Adrenal gland (tissue), 19 donors: ENCODE measurements at places on chromosomes 13 and 19. TPM values are rescaled to one million over a fixed set of nuclear protein-coding genes. Genes with fewer than 3 reads are reported as not detected.

PSG1 gene
- not detected for total RNA-seq

CBY2 gene
- not detected for total RNA-seq

CRX gene
- total RNA-seq: not detected

DNA sequence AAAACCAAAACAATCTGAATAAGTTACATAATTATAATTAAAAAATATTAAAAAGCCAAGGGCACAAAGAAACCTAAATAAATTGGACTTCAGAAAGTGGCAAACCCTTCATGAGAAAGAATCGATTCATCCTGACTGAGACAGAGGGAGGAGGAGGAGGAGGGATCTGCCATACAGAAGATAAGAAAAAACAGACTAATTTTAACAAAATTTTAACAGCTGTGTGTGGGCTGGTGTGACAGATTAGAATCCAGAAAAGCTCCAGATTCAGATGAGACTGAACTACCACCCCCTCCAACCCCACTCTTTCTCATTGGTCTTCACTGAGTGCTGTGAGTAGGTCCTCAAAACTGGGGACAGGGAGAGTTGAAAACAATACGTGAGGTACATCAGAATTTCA lies 111.5 kb upstream of the HTR2A start:
- H3K27ac ChIP-seq: no peak overlapping the region
- H3K4me1 ChIP-seq: no peaks in the 10 kb centered on the region
- DNase-seq: no peak
- H3K36me3 ChIP-seq: no peaks in the 10 kb centered on the region

GRCh38 chr19:6056801-6057650 lies 53.3 kb downstream of the RFX2 start:
- peak overlapping the region; percentile 93 for H3K27ac ChIP-seq
- peak; percentile 84 for DNase-seq
- peak overlapping the region; percentile 26 for H3K4me3 ChIP-seq
- H3K36me3 ChIP-seq: no peaks in the 10 kb centered on the region
- no peaks in the 10 kb centered on the region for H3K27me3 ChIP-seq

GRCh38 chr19:54137699-54138488 lies at the start of gene CNOT3:
Gene CNOT3, plus strand, starts transcription at chr19:54137762. Its CDS starts 5,217 bp downstream, at chr19:54142979.
- H3K4me1 ChIP-seq: peaks cover 39% of the 10 kb centered on the region
- peak within 1 kb of the TSS; percentile 21 for H3K4me3 ChIP-seq
- DNase-seq: no peak
- peaks cover 5% of the 10 kb centered on the region for H3K36me3 ChIP-seq
- H3K27ac ChIP-seq: peak within 1 kb of the TSS; percentile 93

- no peak for DNase-seq
- no peaks in the 10 kb centered on the region for H3K27me3 ChIP-seq
- H3K36me3 ChIP-seq: no peaks in the 10 kb centered on the region
- no peaks in the 10 kb centered on the region for H3K4me1 ChIP-seq
- no peak overlapping the region for H3K27ac ChIP-seq
- no peak overlapping the region for H3K4me3 ChIP-seq
Observed at GRCh38 chr19:11451327-11451870, 16.0 kb downstream of the PRKCSH start.

DNA sequence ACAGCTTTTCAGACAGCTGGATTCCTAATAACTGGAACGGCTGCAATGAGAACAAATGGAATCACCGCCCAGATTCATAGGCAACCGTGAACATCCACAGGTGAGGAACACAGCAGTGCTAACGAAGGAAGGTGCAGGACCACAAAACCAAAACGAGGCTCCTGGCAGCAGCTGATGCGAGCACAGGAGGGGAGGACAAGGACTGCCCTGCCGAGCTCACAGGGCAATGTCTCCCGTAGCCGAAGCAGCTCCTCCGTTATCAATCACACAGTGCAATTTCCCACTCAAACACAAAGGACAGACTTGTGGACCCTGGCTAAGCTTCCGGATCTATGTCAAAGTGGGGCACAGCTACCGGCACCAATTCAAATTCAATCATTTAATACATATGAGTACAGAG lies 70.6 kb downstream of the STK24 start:
- no peaks in the 10 kb centered on the region for H3K36me3 ChIP-seq
- peaks cover 47% of the 10 kb centered on the region for H3K4me1 ChIP-seq
- H3K27ac ChIP-seq: no peak overlapping the region
- H3K27me3 ChIP-seq: no peaks in the 10 kb centered on the region
- no peak for DNase-seq
- H3K4me3 ChIP-seq: no peak overlapping the region

- peaks cover 4% of the 10 kb centered on the region for H3K36me3 ChIP-seq
- DNase-seq: no peak
- H3K4me3 ChIP-seq: no peak overlapping the region
- H3K27me3 ChIP-seq: no peaks in the 10 kb centered on the region
- H3K27ac ChIP-seq: no peak overlapping the region
Observed at GRCh38 chr19:48728911-48729664, 9.6 kb upstream of the MAMSTR start.

- H3K36me3 ChIP-seq: peaks cover 93% of the 10 kb centered on the region
- H3K27ac ChIP-seq: peak overlapping the region; percentile 87
Observed at GRCh38 chr19:35733180-35734125, 8.8 kb downstream of the IGFLR1 start.
